Breast epithelium (tissue), 4 donors: ENCODE measurements at places on chromosomes 6 and 20. TPM values are rescaled to one million over a fixed set of nuclear protein-coding genes. Genes with fewer than 3 reads are reported as not detected.

The BTN1A1 gene
- not detected for total RNA-seq

The SLC17A9 gene
- total RNA-seq, result 4.9 TPM

The AURKA gene
- total RNA-seq, result 2.2 TPM

GRCh38 chr6:79334674-79335073, 100.2 kb upstream of the HMGN3 start:
- DNase-seq, result no peak

DNA sequence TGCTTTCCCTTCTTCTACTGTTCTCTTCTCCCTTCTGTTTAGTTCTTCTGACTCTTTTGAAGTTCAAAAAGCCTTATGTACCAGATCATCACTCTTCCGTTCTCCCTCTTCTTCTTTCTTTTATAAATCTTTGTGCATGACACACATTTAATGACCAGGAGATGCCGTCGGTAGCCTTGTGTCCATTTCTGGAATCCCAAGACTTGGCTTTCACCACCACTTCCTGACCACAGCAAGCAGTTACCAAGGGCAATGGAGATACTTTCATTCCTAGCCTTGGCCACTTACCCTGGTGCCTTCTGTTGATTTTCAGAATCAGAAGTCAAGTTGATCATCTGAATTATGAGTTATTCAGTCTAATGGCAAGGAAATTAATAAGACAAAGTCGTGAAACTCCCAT, 268.5 kb upstream of the QKI start:
- DNase-seq, result no peak

DNA sequence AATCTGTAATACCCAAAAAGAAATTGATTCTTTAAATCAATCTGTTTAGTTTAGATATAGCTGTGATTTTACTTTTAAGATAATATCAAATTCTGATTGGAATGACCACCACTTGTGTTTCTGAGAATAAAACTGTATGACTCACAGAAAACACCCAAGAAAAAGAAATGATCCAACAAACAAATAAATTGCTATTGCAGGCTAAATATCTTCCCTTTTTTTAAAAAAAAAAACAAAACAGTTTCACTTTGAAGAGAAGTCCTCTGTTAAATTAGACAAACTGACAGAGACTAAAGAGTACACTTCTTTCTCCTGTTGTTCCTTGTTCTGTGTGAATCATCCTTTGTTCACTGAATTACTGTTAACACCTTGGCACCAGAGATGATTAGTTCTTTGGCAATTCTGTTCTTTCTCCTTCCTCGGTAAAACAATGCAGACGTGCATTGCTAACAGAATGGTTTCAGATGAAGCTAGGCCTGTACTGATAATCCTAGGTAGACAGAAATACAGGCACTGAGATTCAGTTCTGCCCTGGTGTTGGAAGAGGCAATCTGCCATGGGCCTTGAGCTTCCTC, 895.2 kb upstream of the CITED2 start:
- DNase-seq, result no peak

DNA sequence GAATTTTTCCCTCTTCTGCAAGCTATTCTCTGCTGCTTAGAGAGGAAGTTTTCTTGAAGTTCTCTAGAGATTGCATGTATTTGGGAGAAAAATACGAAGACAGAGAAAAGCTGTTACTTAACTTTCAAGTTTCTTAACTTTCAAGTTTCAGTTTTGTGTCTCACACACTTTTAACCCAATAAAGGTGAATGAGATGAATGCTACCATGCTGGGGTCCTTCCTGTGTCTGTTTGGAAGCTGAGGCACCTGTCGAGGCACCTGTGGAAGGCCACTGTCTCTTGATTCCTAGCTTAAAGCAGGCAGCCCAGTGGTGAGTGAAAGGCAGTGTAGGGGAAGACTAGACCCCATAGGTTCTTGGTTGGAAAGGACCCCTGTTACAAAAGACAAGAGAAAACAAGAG, 372.8 kb upstream of the JARID2 start:
- DNase-seq, result no peak

DNA sequence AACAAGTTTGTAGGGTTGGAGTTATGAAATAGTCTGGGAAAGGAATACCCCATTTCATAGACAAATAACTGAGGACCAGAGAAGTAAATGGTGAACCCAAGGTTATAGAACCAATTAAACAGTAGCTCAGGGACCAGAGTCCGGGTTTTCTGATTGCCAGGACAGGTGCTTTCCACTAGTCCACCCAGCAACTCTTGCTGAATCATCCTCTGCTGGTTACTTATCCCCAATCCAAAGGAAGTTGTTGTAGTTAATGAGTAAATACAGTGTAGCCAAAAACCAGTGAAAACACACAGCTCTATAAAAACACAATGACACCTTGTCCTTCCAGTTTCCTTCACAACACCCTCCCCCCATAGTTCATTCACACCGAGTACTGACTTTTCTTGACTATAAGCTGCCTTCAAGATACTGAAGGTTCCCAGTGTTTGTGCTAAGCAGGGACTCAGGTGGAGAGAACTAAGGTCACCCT, 766 bp upstream of the TINAG start:
- DNase-seq, result no peak
